ENCODE measurements at places on chromosomes 1 and 21.

DNA sequence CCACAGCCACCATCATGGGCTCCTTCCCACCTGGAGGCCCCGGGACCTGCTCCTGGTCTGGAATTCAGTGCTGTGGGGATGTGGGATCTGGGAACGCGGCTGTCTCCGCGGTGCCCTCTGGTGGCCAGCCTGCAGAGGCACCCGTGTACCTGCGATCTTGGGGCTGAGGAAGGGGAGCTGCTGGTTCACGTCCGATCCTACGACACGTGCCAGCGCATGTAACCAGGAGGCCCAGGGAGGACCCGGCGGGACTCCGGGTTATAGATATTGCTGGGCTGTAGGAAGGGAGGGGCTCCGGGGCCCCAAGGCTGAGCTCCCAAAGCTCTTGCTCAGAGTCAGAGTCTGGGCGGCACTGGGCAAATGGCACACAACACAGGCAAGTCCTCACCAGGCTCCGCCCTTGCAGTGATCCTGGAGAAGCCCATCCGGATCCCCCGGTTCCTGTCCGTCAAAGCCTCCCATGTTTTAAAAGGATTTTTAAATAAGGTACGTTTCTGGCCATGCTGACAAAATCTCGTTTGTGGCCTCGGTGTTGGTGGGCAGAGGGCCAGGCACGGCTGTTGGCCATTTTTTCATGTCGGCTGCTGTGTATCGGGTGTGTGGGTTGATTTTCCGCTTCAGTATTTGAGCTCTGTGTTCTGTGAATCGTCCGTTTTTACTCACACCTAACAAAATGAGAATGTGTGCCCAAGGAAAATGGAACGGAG lies 20.1 kb downstream of the FAAP20 start:
- no peak for DNase-seq

GRCh38 chr1:95353194-95353593 lies 119.2 kb downstream of the RWDD3 start:
- no peak for DNase-seq

DNA sequence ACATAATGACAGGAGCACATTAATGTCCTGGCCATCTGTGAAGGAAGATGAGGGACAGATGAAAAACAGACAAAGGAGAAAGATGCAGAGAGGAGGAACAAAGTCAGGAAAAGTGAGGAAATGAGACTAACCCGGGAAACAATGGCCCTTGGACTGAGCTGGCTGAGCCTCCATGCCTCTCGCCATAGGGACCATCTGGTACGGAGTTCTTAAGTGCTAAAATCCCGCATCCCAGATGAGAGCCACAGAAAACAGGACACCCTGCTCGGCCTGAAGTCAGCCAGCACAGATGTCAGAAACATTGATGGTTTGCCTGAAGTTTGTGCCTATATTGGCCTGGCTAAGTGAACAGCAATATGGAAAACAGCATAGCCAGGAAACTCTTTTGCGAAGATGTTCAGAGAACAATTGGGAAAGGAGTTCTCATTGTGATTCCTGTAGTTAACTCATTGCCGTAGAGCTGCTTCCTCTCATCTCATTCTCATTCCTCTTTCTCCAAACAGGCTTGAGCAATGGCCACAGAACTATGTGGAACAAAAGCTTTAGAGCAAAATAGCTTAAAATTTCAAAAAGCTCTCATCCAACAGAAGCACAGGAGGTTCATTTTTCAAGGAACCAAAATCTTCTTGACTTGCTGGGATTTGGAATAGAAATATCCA lies 96.6 kb downstream of the ASTN1 start:
- DNase-seq, result no peak

DNA sequence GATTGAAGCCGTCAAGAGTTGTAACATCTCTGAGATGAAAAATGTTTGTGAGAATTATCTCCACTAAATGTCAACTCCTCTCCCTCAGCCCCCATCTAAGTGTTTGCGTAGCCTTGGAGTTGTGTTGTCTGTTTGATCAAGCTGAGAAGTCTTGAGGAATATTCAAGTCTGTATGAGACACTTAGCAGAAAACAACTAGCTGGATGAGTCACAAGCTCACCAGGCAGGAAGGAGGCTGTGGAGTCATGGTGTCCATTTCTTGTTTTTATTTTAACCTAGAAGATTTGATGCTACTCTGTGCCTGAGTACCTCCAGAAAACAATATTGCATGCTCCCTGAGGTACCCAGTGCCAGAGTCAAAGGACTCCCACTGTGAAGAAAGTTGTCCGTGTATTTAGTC lies 211.6 kb upstream of the PLXNA2 start:
- DNase-seq, result no peak

- no peak for DNase-seq
These were observed 19.0 kb downstream of the FAM163A start for GRCh38 chr1:179761846-179762640.

DNA sequence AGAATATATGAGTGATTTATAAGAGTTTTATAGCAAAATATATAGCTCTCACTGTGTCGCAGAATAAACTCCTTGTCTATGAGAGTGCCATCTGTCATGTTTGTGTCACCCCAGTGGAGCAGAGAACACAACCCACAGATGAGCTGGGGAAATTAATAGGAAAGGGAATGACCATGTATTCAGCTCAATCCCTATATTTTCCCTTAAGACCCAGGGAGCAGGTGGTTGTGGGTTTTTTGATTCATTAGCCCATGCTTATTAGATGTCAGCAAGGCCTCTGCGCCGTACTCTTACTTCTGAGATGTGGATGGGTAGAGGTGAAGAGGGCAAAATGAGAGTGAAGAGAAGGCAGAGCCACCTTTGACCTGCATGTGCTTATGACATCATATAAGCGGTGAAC lies 4.1 kb upstream of the GREM2 start:
- no peak for DNase-seq

GRCh38 chr1:212607206-212607912 lies 1.2 kb upstream of the ATF3 start:
- no peak for DNase-seq

GRCh38 chr1:49200738-49201137 lies 424.0 kb upstream of the BEND5 start:
- no peak for DNase-seq

- no peak for DNase-seq
These were observed 59.0 kb upstream of the EFHD2 start for GRCh38 chr1:15350551-15351200.

DNA sequence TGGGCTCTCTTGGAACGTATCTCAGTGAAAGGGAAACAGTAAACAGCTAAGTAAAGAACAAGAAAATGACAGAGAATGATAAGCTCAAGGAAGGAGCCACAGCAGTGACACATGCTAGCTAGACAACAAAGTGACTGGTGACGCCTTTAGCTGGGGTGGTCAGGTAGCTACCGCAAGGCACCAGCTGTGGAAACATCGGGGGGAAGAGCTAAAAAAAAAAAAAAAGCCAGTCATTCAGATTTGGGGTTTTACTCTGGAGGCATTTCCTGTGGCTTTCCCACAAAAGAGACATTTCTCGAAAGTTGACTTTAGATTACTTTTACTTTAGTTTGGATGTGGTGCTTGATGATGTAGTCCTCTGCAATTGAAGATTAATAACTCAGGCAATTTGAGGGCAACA lies 2.1 kb downstream of the FHAD1 start:
- DNase-seq, result peak; percentile 56

DNA sequence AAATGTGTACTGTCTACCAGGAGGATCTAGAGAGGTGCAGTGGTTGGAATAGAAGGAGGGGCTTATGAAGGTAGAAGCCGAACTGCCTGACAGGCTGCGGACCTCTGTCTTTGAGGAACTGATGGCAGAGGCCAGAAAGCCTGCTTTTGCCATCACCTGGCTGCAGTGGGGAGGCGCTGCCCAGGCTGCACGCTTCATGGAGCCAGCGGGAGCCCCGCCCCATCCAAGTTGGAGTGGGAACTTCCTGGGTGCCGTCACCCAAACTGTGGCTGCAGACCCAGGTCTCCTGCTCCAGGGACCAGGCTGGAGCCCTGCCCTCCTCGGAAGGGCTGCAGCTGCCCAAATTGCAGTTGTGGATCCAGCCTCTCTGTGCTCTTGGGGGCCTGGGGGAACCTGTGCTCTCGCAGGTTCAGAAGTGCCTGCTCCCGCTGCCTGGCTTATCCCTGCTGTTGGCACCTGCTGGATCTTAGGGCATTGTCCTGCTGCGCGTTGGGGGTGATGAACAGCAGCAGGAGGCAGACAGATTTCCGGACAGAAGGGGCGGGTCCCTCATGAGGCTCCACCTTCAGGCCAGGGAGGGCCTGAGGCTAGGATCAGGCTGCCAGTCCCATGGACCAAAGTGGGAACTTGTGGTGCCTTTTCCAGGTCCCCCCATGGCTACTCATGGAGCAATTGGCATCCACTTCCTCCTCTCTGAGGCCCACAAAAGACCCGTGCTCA lies 118.0 kb upstream of the PLPPR4 start:
- DNase-seq, result no peak

DNA sequence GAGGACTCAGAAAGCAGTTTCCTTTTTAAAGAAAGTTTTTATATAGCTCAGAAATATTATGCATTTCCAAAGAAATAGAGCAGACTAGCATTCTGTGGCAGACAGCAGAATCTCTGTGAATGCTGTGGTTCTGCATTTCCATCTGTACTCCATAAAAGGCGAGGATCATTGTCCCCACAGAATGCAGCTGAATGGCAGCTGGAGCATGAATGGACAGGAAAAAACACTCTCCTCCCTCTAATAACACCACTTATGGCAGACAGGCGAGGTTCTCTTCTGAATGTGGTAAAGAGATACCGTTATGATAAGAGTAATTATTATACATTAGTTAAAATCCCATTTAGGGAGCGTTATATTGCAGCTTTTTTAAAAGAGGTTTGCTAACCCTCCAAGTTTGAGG lies 81.4 kb upstream of the WLS start:
- DNase-seq, result no peak

DNA sequence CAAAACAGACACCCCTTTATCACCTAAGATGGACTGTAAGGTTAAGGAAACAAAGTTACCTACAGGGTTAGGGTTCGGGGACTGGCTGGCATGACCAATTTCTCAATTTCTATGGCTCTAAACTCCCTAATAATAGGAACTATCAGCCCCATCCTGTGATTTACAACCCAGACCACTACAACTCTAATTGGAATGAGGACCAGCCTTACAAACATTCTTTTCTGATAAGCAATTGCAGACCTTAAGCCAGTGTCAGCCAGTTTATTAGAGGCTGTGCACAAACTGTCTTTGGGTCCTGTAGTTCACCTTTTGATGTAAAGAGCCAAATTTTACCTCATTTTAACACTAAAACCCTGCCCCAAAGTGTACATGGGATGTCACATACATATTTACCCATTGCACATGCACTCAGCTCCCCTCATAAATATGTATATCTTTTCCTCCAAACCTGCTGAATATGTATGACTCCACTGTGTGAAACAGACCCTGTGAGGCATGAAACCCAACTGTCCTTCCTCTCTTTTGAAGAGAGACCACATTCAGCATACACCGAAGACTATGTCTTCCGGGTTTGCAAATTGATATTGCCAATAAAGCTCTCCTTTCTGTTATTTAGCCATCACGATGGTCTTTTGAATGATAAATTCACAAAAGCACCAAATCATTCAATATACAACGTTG lies 7.3 kb upstream of the APP start:
- no peak for DNase-seq

- DNase-seq, result no peak
These were observed 8.1 kb downstream of the MTF1 start for GRCh38 chr1:37851262-37851661.

GRCh38 chr1:167544447-167545093 lies 9.0 kb downstream of the CREG1 start:
- DNase-seq, result no peak

- DNase-seq, result no peak
These were observed 24.3 kb downstream of the COL6A2 start for GRCh38 chr21:46122237-46122671.

DNA sequence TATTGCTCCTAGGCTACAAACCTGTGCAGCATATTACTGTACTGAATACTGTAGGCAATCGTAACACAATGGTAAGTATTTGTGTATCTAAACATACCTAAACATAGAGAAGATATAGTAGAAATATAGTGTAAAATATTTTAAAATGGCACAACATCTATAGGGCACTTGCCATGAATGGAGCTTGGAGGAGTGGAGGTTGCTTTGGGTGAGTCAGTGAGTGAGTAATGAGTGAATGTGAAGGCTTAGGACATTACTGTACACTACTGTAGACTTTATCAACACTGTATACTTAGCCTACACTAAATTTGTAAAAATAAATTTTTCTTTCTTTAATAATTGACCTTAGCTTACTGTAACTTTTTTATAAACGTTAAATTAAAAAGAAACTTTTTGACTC lies 7.9 kb downstream of the LEFTY2 start:
- no peak for DNase-seq

DNA sequence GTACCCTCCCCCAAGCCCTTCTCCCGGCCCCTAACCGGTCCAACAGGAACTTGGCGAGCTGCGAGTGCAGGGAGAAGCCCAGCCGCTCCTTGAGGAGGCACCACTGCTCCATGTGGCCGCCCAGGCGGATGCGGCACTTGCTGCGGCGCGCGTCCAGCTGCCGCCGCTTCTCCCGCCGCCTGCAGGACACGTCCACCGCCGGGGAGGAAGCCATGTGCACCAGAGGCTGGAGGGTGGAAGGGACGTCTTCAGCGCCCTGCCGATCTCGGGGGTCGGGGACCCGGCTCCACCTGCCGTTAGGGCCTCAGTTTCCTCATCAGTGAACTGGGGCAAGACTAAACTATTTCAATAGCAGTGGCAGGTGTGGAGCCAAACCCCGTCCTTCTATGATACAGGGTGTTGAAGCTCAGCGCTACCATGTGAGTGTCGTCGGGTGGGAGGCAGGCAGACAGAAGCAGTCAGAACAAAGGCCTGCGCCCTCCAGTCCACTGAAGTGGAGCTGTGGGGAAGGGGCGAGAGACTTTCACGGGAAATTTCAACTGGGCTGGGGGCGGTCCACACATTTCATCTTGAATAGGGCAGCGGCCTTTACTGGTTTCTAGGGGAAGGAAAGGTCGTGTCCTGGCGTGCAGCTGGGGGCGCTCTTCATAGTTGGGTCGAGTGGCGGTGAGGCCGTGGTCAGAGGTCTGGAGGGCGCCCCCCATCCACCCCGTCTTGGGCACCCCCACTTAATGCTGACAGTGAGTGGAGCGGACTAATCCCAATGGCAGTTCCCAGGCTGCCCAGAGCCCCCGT lies 592 bp downstream of the ZNF692 start:
- DNase-seq, result no peak

GRCh38 chr1:108117945-108118902 lies 81.9 kb downstream of the SLC25A24 start:
- DNase-seq, result no peak

DNA sequence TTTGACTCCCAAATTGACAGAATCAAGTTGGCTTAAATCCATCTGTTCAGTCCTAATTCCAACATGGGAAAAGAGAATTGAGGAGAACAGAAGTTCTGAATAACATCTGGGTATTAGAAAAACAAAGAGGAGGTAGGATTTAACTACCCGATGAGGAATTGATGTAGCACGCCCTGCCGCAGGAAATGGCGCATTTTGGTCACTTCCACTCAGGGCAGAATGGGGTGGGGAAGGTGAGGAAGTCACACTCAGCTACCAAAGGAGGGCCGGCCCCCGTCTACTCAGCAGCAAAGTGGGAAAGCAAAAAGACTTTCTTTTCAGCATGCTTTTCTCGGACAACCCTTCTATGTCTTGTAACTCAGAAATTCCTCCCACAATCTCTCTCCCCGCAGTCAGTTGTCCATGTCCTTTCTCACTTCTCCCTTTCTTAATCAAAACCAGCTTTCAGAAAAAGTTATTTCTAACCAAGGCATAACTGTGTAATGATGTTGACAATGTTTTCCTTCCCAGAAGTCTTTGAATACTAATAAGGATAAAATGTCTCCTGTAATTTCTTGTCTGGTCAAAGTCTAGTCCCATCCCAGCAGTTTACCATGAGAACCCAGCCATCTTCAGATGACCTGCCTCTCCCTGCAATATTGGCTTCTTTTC lies 60.5 kb upstream of the SIPA1L2 start:
- DNase-seq, result no peak

Measured in stimulated activated CD4-positive, alpha-beta T cell treated with anti-CD3 and anti-CD28 coated beads, Interleukin-15, amount 100 ng/mL, for 48 hours (primary cell).